ENCODE measurements at places on chromosomes 6 and 20.

GRCh38 chr20:46704714-46705377, 4.6 kb upstream of the SLC2A10 start:
- no peak for DNase-seq

DNA sequence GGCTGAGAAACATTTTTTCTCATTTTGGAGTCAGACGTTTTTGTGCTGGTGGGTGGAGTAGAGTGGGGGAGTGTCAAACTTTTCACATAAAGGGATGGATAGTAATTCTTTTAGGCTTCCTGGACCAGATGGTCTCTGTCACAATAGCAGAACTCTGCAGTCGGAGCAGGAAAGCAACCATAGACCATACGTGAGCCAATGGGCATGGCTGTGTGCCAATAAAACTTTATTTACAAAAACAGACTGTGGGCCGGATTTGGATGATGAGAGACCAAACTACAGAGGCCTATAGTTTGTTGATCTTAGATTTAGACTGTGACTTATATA, 70.8 kb upstream of the SLC22A23 start:
- peak; percentile 80 for DNase-seq

GRCh38 chr6:107704347-107705013, 119.6 kb downstream of the SCML4 start:
- peak; percentile 53 for DNase-seq

GRCh38 chr6:108083349-108083748, 8.8 kb upstream of the OSTM1 start:
- DNase-seq = no peak

- no peak for DNase-seq
Measured at GRCh38 chr6:44704240-44705150, 317.0 kb downstream of the CDC5L start.

All from NCI-H69 (cell line).